ENCODE measurements at places on chromosomes 5 and 9. TPM values are rescaled to one million over a fixed set of nuclear protein-coding genes. Genes with fewer than 3 reads are reported as not detected.

CMYA5 gene
- total RNA-seq, result 960 TPM

HIGD2A gene
- total RNA-seq, result 222 TPM

HARS2 gene
- total RNA-seq, result 27.9 TPM

CCDC152 gene
- 0.77 TPM for total RNA-seq

SPATA31C1 gene
- not detected for total RNA-seq

ANP32B gene
- total RNA-seq, result 49.1 TPM

LCN9 gene
- total RNA-seq, result not detected

SPINK7 gene
- total RNA-seq, result not detected

RARS1 gene
- 42.3 TPM for total RNA-seq

RABEPK gene
- 9.0 TPM for total RNA-seq

IFNA21 gene
- not detected for total RNA-seq

RGP1 gene
- total RNA-seq, result 32.4 TPM

SLC34A1 gene
- total RNA-seq, result not detected

DNM1 gene
- 5.4 TPM for total RNA-seq

ADGRD2 gene
- not detected for total RNA-seq

GRCh38 chr5:18119156-18119785, 485.0 kb downstream of the TAF11L14 start:
- DNase-seq, result no peak

DNA sequence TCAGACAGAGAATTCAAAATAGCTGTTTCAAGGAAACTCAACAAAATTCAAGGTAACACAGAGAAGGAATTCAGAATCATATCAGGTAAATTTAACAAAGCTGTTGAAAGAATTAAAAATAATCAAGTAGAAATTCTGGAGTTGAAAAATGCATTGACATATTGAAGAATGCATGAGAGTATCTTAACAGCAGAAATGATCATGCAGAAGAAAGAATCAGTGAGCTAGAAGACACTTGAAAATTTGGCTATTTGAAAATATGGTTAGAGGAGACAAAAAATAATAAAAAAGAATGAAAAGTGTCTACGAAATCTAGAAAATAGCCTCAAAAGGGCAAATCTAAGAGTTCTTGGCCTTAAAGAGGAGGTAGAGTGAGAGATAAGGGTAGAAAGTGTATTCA, 22.9 kb downstream of the LMBRD2 start:
- DNase-seq, result no peak

DNA sequence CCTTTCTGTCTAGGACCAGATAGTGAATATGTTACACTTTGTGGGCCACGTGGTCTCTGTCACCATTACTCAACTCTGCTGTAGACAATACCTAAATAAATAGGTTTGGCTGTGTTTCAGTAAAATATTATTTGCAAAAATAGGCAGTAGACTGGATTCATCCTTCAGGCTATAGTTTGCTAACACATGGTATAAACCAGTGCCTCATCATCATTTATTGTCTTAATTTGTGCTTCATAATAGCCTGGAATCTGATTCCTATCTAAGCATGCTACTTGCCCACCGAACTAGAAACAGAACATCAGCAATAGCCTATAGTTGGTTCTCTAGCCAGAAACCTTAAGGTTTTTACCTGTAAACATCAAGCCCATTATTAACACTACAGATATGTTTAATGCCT, 215.6 kb downstream of the FBXL7 start:
- DNase-seq, result no peak

DNA sequence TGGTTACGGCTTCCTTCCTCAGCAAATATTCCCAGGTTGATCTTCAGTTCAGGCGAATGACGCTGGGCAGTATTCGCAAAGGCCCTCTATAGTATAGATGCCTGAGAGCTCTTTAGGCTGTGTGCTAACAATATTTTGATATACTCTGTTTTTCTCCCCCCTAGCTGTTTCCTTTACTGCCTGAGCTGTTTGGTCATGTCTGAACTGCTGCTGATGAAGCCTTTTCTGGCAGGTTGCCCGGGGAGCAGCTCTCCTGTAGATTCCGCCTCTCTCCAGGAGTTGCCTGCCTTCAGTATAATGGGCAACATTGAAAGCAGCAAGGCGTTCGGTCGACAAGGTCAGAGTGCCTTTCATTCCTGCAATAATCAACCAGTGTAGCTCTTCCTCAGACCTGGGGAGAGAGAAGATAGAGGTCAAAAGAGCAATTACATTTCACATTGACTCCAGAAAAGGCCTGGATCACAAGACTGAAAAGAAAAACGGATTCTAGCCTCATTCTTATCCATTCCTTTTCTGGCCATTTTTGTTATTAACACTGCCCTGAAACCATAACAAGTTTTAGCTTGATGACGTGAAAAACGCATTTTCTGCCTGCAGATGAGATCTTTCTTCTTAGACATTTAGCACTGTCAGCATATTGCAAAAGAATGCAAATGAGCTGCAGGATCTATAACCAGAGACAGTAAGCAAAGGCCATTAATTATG, 60.1 kb upstream of the ZNF608 start:
- peak; percentile 85 for DNase-seq

DNA sequence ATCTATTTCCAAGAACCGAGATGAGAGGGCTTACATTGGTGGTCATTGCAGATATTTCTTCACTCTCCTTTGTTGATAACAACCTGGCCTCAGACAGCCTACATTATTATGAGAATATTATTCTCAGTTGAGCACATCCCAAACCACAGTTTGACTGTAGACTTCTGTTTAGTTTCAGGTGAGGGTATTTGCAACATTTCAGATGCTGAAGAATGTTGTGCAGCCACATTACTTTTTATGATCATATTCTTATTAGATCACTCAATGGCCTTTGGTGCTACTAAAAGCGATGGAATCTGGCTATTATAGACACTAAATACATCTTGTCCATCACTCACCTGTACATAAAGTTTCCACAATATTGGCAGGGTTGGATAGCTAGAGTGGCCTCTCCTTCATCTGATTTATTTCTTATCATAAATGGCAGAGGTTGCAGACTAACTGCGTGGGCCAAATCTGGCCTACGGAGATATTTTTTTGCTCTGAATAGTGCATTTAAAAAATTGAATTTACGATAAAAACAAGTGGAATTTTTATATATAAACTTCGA, 26.2 kb upstream of the RICTOR start:
- no peak for DNase-seq

GRCh38 chr5:172833686-172834414, at the start of gene ERGIC1:
Gene ERGIC1 (plus strand): TSS chr5:172834251. CDS start chr5:172834414, 163 bp downstream.
- DNase-seq, result peak; percentile 93

DNA sequence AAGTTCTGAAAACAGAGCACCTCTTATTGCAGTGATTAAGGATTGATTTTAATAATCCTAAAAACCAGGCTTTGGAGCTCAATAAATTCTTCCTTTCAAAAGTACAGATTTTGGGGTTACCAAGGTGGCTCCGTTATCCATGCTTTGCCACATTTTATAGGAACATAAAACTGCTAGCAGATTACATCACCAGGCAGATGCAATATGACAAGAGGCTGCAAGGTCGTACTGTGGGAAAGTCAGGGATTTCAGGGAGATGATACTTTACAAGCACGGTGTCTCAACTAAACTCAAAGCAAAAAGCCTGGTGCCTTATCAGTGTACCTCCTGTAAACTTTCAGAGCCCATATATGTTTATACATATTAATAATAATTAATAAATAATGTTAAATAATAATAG, 28.6 kb downstream of the ADAMTSL1 start:
- no peak for DNase-seq

DNA sequence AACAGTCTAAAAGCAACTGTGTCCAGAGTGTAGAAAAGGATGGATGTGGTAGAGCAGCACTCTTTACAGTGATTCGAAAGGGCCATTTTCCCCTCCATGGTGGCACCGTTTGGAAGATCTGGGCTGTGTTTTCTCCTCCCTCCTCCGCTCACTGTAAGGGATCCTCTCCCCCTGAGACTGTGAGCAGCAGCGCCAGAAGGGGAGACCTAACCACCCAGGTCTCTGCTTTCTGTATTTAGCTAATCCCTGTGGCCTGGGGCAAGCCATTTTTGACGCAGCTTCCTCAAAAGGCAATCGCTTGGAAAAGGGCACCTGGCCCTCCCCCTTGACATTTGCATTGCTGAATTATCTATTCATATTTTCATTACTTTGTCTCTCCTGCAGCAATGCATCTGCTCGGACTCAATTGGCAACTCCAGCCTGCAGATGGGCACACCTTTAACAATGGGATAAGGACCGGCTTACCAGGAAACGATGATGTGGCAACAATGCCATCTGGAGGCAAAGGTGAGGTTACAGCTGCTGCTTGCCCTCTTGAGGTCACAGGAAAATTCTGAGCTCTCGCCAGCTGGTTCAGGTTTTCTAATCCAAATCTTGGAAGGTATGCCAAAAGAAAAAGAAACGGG, 244.3 kb upstream of the WWC1 start:
- peak; percentile 26 for DNase-seq

GRCh38 chr5:145500710-145501109, 334.4 kb downstream of the PRELID2 start:
- DNase-seq, result no peak

DNA sequence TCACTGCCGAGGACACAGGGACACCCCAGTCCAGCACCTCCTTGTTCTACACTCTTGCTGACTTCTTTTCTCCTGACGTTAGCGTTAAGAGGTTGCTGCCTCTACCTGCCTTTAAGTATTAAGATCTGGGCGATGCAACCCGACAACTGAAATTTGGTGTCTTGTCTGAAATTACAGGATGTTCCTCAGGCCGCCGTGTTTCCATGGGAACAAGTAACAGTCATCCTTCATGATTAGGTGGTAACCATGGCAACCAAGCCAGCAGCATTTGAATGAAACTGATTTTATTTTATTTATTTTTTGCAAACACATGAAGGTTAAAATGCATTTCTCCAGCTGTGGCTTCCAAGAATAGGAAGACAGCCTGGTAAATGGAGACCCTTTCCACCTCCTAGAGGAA, 20.8 kb downstream of the DAB2IP start:
- no peak for DNase-seq

- no peak for DNase-seq
Measured at GRCh38 chr9:113807173-113808061, 68.7 kb upstream of the ZNF618 start.

- no peak for DNase-seq
Measured at GRCh38 chr5:78543292-78543691, 105.3 kb downstream of the LHFPL2 start.

DNA sequence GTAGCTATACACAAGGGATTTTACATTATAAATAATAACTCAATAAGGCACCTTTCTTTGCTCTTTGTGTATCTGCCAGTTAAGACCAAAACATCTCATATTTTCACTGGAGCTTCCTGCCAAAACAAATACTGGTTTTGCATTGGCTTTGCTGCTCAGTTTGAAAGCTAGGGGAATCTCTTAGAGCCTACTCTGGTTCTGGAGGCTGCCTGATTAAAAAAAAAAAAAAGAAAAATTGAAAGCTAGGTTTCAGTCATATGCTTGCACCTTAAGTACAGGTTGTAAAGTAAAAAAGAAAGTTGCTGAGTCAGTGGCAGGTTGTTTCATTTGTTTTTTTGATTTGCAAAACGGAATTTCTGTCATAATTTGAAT, 2.3 kb downstream of the DENND4C start:
- no peak for DNase-seq

GRCh38 chr5:73506459-73506955, 8.3 kb downstream of the BTF3 start:
- no peak for DNase-seq

GRCh38 chr5:33753704-33754103, 138.1 kb downstream of the ADAMTS12 start:
- DNase-seq, result no peak

- DNase-seq, result no peak
Measured at GRCh38 chr5:14599476-14600127, 18.0 kb downstream of the OTULINL start.

GRCh38 chr5:158796812-158797497, 302.8 kb downstream of the EBF1 start:
- no peak for DNase-seq

GRCh38 chr9:105436783-105437182, 11.1 kb upstream of the FSD1L start:
- DNase-seq, result no peak

DNA sequence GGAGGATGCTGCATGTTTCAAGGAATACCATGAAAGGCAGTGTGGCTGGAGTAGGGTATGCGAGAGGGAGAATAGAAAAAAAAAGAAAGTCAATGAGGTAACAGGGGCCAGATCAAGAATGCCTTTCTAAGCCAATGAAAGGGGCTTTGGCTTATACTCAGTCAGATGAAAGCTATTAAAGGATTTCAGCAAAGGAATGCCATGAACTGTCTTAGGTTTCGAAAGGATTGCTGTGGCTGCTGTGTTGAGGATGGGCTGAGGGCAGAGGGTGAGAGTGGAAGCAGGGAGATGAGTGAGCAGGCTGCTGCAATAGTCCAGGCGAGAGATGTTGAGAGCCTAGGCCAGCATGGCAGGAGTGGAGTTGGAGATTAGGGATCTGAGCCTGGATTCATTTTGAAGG, 135.4 kb upstream of the CKMT2 start:
- DNase-seq, result no peak

- no peak for DNase-seq
Measured at GRCh38 chr9:134073500-134073899, 5.7 kb upstream of the BRD3 start.

DNA sequence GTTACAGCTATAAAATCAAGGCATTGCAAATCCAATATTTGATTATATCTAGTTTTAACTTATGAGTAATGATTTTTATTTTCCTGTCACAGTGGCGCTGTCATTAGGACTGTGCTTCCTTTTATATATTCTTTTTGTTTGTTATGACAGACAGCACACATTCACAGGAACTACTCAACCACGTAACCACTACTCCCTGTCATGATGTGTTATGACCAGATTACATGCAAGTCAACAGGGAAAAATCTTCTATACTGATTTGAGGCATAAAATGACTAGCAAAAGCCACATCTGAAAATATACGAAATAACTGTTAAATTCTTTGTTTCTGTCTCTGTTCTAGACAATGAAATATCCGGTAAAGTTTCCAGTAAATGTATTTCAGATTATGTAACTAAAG, 25.4 kb downstream of the SREK1 start:
- DNase-seq, result no peak

DNA sequence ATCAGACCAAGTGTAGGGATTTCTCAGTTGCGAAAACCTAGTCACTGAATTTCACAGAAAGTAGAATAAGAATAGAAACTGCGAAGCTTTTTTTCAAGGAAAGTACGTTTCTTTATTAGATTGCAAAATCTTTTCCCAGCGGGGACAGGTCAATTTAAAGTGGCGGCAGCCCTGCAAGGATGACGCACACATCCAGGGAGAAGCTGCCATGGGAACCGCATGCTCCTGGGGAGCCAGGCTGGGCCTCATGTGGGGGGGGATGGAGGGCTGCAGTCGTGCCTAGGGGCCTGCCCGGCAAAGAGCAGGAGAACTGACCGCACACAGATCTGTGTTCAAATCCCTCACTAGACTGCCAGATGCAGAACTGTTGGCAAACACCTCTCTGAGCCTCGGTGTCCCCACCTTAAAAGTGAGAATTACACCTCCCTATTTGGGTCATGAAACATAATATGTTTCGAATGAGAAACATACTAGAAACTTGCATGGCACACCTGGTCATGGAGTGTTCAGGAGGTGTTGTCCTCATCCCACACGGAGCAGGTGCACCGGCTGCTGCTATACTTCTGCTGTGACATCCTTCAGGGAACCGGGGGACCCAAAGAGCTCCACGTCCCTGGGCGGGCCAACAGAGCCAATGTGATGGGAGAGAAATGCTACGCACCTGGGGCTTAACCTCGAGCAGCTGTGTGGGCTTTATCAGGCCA, 127.8 kb upstream of the PHYKPL start:
- DNase-seq, result no peak

All from left ventricle myocardium superior (tissue), 1 donor.